Stimulated activated naive CD4-positive, alpha-beta T cell treated with Interleukin-2 at 50 U/mL for 16 hours (primary cell): ENCODE measurements at places on chromosomes 6 and 20.

DNA sequence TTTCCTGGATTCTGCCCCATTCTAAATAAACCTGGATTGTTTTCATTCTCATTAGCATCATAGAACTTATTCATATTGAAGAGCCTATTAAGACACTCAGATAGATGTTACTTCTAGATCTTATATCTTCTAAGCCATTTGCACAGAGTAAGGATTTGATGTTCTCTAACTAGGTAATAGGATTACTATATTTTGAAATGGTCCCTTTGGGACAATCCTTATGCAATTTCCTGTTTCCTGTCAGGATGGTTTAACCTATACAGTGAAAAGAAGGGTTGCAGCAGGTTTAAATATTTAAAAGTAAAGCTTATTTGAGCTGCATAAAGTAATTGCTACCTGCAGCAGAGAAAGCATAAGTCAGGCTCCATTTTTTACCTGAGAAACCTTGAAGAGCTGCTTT is 860.1 kb downstream of the TFAP2A start:
- no peak for DNase-seq

DNA sequence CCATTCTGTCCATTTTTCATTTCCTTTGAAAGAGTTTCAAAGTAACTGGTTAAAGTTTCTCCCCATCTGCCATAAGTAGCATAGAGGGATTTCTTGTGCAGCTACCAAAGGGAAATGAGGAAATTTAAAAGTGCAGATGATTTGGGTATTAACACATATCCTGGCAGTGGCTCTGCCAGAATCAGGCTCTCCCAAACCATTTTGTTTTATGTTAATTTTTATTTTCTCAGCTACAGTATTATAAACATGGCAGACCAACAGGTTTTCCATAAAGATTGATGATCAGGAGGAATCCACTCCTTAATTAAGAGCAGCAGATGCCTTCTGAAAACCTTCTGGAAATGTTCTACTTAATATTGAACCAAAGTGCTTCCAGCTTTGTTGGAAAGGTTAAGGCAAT is 13.9 kb downstream of the PLCB4 start:
- no peak for DNase-seq

- DNase-seq, result no peak
These were observed 8.6 kb upstream of the STX16 start for GRCh38 chr20:58642441-58642840.

DNA sequence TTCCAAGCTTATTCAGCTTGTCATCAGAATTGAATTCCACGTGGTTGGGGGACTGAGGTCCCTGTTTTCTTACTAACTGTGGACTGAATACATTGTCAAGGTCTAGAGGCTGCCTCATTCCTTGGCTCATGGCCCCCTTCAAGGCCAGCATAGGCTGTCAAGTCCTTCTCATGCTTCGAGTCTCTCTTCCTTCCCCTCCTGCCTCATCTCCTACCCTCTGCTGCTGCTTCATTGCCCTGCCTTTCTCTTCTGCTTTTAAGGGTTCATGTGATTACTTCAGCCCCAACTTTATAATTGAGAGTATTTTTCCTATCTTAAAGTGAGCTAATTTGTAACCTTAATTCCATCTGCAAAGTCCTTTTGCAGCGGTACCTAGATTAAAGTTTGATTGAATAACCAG is 27.6 kb upstream of the ZNF831 start:
- no peak for DNase-seq

DNA sequence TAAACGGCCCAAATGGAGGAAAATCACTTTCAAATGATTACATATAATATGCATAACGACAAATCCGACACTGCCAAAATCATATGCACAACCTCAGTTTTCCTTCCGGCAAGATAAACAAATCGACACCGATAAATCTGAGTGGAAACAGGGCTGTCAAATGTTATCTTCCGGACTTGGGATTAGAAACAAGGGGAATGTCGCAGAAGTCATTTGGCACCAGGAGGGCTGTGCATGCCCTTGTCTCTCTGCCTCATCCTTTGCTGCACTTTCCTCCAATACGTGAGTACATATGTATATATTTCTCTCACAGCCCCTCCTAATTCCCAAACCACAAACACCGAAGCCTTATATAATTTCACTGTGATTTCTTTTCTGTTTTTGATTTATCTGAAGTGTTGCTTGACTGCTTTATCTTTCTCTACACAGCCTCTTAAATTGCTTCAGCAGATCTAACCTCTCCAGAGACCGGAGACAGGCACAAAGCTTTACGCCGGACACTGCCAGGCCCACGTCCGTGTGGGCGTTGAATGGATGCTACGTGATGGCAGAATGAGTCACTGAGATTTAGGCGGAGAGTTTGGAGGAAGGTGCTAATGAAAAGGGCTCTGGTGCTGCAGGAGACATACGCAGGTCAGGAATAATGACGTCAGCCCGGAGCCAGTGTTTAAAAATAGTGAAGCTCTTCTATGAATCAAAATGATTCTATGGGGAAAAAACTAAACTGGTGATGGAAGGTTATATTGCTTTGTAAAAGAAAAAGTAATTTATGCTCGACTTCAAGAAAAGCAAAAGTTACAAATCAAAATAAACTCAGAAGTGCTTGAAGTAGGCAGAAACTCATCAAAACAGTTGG is 21.0 kb upstream of the PRELID3B start:
- no peak for DNase-seq

DNA sequence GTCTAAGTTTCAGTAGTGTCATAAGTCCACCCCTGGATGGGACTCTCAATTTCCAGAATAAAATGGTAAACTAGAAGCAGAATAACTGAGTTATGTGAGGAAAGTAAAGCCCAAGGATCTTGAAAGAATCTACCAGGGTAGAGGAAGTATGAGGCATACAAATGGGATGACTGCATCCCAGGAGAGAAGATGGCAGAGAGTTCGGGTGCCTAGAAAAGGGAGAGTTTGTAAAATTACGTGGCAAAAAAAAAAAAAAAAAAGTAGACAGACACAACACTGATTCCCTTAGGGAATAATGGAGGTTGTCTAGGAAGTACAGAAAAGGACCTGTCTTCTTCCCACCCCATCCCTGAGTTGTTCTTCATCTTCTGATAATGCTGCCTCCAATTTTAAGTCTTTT is 3.4 kb downstream of the GABBR1 start:
- no peak for DNase-seq

- no peak for DNase-seq
These were observed 35.6 kb upstream of the PRELID3B start for GRCh38 chr20:59078231-59078630.

GRCh38 chr20:52958211-52958610 is 13.9 kb upstream of the TSHZ2 start:
- DNase-seq, result no peak

- DNase-seq, result no peak
These were observed 7.1 kb downstream of the SPINT3 start for GRCh38 chr20:45508068-45508886.

DNA sequence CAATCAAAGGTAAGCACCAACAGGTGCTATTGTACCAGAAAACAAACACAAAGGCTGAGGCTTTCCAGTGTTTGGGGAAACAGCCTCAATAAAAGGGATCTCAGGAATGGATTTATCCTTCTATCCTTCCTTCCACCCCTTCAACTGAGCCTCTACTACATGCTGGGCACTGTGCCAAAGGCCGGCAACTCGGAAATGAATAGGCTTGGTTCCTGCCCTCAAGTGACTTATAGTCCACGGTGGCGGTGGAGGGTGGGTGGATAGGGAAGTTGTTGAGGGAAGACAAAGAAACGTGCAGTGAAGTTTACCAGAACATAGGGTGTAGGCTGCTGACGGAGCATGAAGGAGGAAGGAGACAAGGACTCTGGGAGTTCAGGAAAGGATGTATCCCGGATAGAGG is 73.4 kb upstream of the TAB2 start:
- no peak for DNase-seq

DNA sequence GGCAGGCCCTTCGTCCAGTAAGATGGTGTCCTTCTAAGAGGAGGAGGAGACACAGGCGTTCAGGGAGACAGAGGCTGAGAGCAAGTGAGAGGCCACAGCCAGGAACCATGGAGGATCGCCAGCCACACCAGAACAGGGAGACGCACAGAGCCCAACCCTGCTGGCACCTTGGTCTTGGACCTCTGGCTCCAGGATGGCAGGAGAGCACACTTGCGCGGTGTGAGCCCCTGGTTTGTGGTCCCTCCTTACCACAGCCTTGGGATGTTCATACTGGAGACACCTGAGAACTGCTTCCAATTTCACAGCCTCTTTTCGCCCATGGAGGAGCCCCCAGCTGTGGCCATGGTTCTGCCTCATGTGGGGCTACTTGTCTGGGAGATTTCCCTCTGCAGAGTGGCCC is 222.4 kb downstream of the DLL1 start:
- no peak for DNase-seq

DNA sequence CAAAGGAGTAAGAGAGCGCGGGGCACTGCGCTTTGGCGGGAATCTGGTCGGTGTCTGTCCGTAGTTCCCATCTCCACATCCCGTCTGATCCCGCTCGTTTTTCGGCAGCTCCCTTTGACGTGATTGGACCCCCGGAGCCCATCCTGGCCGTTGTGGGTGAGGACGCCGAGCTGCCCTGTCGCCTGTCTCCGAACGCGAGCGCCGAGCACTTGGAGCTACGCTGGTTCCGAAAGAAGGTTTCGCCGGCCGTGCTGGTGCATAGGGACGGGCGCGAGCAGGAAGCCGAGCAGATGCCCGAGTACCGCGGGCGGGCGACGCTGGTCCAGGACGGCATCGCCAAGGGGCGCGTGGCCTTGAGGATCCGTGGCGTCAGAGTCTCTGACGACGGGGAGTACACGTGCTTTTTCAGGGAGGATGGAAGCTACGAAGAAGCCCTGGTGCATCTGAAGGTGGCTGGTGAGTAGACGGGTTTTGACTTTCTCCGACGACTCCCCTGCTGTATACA is 1.4 kb downstream of the BTN1A1 start:
- peak; percentile 24 for DNase-seq

DNA sequence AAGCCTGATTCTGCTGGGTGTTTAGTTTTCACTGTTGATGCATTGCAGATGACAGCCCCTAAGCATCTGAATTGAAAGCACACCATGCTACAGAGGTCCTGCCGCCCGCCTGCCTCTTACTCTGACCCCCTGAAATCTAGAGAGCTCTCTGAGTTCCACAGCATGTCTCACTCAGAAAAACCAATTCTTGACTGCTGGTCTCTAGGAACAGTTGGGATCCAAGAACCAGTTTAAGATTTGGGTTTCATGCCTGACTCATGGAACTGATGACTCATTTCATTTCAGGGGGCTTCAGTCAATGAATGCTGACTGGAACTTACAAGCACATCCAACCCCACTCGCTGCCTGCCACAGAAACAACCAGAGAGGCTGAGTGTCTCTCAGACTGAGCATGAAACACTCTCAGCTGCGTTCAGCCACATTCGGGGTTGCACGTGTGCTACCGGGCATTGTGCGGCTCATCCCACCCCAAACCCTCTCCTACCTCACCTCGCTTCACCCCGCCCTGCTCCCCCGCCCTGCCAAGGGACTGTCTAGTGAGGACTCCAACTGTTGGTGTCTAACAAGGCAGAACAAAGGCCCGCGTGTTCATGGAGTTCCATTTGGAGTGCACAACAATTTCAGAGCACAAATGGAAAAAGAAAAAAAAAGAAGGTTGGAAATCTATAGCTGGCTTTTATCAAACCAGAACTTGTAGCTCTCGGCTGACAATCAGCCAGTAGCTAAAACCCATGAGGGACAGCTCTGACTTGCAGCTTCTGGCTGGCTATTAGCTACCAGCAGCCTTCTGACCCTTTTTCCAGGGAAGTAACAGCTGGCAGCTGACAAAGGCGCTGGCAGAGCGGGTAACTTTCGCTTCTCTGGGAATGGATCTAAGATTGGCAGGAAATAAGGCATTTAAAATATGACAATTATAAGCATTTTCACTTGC is 20.0 kb upstream of the TRAF3IP2 start:
- no peak for DNase-seq

GRCh38 chr20:39871013-39871412 is 818.0 kb downstream of the MAFB start:
- DNase-seq, result no peak

DNA sequence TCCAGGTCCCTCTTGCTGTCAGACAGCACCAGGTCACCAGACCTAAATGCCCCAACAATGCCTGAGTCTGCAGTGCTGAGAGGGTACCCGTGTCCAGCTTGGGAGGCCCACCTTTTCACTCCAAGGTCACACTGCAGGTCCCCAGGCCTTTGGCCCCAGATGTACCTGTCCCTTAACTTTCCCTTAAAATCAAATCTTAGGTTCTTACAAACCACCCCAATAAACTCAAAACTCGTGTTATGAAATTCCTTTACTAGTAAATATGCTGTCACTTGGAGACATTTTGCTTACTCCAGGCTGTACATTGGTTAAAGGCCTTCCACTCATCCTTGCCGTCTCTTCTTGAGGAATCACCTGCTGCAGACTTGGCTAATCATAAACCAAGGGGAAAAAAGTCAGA is 165.7 kb upstream of the RREB1 start:
- no peak for DNase-seq

- no peak for DNase-seq
These were observed 77.5 kb upstream of the ESR1 start for GRCh38 chr6:151729829-151730495.

DNA sequence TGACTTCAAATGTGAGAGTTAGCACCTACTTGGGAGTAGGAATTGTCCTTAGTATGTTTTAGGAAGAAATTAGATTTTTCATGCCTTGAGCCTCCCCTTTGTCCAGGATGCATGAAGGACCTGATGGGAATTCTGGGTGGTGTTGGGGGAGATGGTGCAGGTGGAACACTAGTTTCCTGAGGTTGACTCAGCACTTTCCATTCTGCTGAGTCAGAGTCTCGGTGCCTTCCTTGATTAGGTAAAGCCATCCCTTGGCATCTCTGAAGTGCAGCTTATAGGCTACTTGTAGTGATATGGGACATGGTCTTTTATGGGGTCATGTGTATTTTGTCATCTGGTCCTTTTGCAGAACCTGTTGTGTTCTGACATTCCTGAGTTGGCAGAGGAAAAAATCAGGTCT is 105.3 kb downstream of the PHACTR3 start:
- DNase-seq, result no peak

DNA sequence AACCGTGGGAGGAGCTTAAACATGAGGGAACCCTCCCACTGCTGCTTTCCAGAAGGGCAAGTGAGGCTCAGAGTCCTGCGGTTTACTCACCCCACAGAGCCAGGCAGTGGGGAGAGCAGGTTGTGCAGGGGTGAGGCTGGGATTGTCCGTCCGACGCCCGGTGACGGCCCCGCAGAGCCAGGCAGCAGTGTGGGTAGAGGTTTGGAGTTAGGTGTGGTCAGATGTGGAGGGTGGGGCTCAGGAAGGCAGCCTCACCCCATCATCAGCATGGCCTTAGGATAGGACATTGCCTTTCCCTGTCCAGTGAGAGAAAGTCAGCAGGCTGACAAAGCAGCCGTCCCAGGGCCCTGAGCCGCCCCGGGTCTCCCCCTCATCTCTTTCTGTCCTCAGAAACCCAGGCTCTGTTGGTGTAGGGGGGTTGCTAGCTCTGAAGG is 234.6 kb downstream of the DLL1 start:
- no peak for DNase-seq

GRCh38 chr20:50724112-50724725 is 7.2 kb upstream of the PARD6B start:
- no peak for DNase-seq

DNA sequence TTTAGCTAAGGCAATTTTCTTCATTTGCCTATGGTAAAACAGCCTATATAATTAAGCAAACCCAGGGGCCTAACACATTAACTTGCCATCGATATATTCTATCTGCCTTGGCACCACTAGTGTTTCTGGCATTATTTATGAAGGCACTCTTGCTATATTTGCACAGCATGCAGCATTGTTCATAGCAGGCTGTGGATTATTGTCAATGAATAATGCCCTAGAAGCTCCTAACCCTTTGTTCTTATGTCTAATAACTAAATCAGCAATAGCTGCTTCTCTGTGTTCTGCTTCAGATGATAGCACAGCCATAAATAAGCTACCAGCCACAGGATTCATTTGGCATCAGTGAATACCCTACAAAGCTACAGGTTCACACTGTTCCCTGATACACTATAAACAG is 254.8 kb upstream of the STXBP5 start:
- DNase-seq, result no peak
